ENCODE measurements at places on chromosomes 4 and X.

GRCh38 chrX:21438792-21439191 is 64.6 kb downstream of the CNKSR2 start:
- no peak for DNase-seq

DNA sequence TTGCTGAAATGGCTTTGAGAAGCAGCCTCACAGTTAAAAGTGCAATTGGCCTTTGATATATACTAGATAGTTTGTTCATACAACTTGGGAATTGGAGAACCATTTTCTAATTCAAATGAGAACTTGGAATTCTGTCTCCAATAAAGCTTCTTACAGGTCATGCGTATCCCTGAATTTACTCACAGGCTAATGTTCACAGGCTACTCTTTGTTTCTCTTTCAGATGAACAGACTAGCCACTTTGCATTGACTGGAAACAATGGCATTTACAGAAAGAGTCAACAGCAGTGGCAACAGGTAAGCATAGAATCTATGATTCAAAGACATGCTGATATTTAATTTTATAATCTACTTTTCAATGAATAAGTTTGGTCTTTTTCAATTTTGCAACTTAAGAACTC is 13.5 kb downstream of the AFF1 start:
- DNase-seq: no peak

DNA sequence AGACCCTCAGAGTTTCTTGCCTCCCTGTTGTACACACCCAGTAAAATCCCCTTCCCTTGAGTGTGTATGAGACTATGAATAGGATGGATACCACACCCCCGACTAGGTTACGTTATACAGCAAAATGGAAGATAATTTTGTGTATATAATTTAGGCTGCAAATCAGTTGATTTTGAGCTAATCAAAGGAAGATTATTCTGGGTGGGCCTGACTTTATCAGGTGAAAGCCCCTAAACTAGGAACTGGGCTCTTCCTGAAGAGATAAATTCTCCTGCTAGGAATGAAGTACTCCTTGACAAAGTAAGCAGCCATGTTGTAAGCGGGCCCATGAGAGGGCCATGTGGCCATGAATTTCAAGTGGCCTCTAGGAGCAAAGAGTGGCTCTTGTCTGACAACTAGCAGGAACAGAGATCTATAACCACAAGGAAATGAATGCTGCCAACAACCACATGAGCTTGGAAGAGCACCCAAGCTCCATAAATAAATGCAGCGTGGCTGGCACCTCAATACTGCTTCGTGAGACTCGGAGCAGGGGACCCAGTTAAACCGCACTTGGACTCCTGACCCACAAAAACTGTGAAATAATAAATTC is 646.4 kb downstream of the IL1RAPL1 start:
- DNase-seq: no peak

- no peak for DNase-seq
Observed at GRCh38 chr4:185600801-185601434, 65.6 kb upstream of the PDLIM3 start.

DNA sequence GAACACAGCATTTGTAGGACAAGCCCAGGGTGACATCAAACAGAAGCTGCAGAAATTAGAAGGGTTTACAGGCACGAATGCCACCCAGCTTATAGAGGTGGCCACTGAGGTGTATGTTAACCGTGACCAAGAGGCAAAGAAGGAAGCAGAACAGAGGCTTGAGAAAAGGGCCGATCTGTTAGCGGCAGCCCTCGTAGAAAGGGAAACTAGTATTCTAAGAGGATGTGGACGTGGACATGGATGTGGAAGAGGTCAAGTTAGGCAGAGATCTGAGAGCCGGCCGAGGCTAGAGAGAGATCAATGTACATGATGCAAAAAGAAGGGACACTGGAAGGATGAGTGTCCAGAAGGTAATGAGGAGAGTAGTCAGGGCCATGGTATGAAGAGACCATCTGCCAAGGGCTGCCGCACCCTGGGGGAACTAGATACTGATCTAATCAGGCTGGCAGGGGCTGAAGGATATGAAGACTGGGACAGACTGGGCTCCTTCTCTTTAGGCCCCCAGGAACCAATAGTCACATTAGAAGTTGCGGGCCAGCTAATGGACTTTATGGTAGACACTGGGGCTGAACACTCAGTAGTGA is 27.5 kb downstream of the LIAS start:
- no peak for DNase-seq

DNA sequence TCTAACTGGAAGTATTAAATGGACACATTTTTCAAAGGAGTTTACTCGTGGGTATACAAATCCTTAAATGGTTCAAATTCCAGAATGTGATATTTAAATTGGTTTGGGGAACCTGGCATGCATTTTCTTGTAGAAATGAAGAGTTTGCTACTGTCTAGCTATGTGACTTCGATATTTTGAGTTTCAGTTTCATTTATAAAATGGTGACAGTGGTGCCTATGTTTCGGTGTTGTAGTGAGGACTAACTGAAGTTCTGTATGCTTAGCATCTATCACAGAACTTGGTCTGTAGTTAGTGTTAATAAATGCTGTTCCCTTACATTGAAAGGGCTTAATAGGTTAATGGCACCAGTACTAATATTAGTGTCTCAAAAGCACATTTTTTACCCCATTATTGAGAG is 29.4 kb downstream of the TRPC5 start:
- no peak for DNase-seq

DNA sequence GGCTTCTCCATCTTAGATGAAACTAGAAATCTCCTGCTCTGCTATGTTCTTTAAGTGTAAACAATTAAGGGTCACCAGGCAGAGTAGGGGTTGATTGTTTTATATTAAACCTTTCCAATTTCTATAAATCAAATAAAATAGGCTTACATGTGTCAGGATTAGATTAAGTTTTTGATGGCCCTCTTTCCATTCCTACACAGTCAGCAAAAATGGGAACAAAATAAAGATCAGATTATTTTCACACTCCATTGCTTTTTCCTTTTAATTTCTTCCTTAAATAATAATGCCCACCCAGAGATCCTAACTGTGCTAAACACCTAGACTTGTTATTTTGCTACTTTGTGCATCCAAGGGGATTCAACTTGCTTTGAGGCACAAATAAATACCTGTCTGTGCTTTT is 381.4 kb upstream of the MAGEB16 start:
- DNase-seq: no peak

GRCh38 chrX:41728125-41728524 is 4.1 kb downstream of the GPR82 start:
- DNase-seq: no peak

GRCh38 chrX:104707572-104707971 is 141.6 kb downstream of the IL1RAPL2 start:
- no peak for DNase-seq

- peak; percentile 76 for DNase-seq
Observed at GRCh38 chr4:123786920-123787319, 390.3 kb downstream of the SPRY1 start.

DNA sequence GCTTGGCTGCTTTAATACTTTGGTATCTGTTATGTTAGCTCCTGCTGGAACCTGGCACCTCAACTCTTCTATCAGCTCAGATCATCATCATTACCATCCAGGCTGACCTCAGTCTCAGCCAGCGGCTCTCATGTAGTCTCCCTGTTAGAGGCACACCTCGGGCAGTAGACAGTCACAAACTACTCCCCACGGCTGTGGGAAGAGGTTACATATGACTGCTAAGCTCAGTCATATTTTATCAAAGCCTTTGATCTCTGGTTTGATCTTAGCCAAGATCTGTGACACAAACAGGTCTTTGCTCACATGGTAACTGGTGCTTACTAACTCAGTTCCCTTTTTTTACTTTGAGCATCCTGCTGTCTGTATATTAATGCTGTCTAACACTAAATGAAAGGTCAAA is 384.9 kb downstream of the CENPC start:
- DNase-seq: no peak

GRCh38 chrX:30141966-30142365 is 73.4 kb upstream of the MAGEB2 start:
- DNase-seq: peak; percentile 13

GRCh38 chr4:94826206-94826605 is 68.5 kb downstream of the BMPR1B start:
- DNase-seq: no peak

DNA sequence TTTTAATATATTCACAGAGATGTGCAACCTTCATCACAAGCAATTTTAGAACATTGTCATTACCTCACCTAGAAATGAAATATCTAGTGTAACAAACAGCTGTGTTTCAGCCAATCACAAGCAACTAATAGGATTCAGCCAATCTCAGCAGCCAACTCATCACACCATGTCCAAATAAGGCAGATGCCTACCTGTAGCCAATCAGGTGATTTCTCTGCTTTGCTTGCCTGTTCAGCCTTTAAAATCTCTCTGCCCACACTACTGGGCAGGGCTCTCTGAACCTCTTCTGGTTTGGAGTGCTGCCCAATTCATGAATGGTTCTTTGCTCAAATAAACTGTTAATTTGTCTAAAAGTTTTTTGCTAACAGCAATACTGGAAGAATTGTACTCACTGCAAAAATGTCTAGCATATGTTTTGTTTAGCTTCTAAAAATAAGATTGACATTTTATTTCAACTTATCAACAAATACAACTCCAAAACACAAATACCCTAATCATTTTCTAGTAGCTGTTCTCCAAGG is 52.4 kb upstream of the IGFBP7 start:
- no peak for DNase-seq

- no peak for DNase-seq
Observed at GRCh38 chrX:6667048-6667768, 132.3 kb upstream of the VCX3A start.

GRCh38 chrX:13669246-13669737 is 16.4 kb downstream of the TCEANC start:
- no peak for DNase-seq

DNA sequence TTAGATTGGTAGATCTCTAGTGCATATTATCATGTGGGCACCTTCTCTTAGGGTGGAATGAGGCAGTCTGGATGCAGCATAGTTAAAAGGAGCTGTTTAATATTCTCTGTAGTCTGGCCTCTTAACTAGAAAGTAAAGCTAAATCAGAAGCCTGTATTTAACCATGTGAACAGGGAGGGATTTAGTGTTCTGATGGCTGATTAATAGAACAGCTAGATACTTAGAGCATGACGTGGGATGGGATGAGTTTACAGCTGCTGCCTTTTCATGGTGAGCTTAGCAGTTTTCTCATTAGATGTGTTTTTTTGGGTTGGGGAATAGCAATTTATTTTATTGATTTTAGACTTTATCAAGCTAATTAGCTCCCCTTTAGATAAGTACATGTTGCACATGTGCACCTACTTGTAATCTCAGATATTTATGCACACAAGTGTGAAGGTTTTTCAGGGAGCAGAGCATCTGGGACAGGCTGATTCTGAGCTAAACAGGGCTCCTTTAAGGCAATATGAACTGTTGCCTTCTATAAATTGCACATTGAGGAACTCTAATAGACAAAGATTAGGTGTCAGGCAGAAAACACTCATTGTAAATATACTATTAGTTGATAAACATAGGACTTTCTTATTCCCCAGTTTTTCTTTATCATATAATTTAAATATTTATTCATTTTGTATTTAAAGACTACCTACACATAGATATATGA is 34.1 kb downstream of the YIPF6 start:
- no peak for DNase-seq

- DNase-seq: peak; percentile 37
Observed at GRCh38 chr4:71231129-71232055, 107.4 kb upstream of the SLC4A4 start.

DNA sequence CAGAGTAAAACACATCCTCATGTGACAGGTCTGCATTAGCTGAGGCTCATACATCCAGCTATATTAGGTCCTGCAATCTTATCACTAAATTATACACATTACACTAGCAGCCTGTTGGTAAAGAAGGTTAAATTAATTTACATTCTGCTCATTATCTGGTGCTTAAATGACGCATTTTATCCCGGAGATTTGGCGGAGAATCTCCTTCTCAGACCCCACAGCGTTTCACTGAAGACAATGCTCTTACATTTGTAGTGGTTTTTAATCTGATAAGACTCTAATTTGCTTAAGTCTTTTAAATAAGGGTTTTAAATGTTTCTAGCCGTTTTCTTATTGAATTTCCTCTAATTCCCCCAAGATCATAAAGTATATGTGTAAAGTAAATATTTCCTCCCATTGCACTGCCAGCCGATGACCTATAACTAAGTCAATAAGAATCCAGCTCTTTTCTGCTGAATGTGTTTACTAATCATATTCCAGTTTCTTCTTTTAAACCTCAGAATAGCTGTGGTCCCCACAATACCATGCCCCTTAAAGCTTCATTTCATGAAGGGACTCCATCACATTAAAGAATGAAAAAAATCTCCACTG is 2.1 kb upstream of the PITX2 start:
- DNase-seq: no peak

GRCh38 chr4:7756561-7757355 is 182.9 kb downstream of the AFAP1 start:
- no peak for DNase-seq

DNA sequence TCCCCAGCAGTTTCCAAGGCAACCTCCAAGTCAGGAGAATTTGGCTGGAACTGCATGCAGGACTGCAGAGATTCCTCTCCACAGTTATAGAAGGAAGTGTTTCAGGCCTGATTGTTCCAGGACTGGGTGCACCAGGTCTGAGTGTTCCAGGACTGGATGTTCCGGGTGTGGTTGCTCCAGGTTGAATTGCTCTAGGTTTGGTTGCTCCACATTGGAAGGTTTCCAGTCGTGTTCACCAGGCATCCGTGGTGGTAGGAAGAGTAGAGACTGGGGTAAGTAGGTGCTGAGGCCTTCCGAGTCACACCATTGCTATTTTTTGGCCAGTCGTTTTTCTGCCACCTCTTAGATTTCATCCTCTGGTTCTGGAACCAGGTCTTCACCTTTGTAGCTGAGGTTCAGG is 105.4 kb downstream of the MSN start:
- no peak for DNase-seq

DNA sequence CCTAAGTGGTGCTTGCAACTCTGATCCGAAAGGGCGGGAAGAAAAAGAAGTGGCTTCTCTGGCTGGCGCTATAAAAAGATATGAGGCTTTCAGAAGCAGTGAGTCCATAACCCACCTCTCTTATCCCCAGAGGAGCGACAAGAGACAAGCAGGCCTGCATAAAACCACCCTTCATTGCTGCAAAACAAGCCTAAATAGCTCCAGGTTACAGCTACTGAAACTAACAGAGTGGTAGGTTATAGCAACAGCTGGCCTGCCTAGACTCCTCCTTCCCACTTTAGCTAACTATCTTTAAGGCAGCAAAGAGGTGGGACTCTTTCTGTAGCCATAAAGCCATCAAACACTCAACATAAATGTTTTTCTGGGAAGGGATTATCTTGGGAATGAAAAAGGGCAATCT is 245.0 kb upstream of the GPR101 start:
- no peak for DNase-seq

GRCh38 chr4:45094684-45095083 is 368.3 kb upstream of the GNPDA2 start:
- no peak for DNase-seq

- DNase-seq: no peak
Observed at GRCh38 chrX:16588266-16588665, 61.7 kb upstream of the S100G start.

DNA sequence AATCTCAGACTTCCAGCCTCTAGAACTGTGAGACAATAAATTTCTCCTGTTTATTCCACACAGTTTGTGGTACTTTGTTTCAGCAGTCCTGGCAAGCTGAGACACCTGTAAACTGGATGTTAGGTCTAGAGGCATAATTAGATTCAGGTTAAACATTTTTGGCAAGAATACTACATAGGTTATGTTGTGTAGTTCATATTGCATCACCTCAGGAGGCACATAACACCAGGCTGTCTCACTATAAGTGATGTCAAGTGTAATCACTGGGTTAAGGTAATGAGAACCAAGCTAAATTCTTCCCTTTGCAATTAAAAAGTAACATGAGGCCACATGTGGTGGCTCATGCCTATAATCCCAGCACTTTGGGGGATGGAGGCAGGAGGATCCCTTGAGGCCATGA is 214.2 kb downstream of the ZNF674 start:
- no peak for DNase-seq

GRCh38 chrX:16963216-16963615 is 16.8 kb downstream of the REPS2 start:
- no peak for DNase-seq
